ENCODE measurements at places on chromosomes 13 and 19. TPM values are rescaled to one million over a fixed set of nuclear protein-coding genes. Genes with fewer than 3 reads are reported as not detected.

The ZNF677 gene
- total RNA-seq: 4.6 TPM

DNA sequence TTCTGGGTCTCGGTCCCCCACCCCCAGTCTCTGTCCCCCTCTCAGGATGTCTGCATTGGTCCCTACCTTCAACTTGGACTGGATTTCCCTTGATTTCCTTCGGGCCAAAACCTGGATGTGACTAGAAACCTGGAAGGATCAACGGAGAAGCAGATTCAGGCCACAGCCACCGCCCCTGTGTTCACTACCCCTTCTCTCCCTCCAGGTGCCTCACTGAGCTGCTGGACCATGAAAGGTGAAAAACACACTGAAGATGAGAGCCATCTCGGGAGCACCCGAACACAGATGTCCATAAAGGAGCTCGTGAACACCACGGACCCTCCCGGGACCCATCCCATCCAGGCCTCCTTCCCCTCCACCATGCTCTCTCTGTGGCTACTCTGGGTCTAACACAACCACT is 5.0 kb downstream of the TEAD2 start:
- DNase-seq: no peak

The SPTBN4 gene
- 4.1 TPM for total RNA-seq

DNA sequence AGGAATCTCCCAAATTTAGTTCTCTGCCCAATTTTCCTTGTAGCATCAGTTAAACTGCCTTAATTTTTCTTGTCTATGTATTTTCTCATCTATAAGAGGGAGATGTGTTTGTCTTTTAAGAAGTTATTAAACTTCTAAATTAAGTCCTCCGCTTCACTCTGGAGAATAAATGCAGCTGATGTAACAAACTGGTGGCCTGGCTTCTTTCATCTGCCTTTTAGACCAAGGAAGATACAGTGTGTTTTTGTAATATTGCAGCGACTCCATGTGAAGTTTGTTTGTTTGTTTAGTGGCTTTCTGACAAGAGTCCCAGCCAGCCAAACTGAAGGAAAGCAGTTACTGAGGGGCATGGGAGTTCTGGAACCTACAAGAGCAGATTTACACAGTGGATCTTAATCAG is 56.4 kb downstream of the KLF12 start:
- no peak for DNase-seq

The C3 gene
- 42.2 TPM for total RNA-seq

GRCh38 chr19:30883071-30883470 is 466.2 kb downstream of the TSHZ3 start:
- no peak for DNase-seq

Data from mucosa of descending colon (tissue), 3 donors.